ENCODE measurements at places on chromosomes 7 and 10.

DNA sequence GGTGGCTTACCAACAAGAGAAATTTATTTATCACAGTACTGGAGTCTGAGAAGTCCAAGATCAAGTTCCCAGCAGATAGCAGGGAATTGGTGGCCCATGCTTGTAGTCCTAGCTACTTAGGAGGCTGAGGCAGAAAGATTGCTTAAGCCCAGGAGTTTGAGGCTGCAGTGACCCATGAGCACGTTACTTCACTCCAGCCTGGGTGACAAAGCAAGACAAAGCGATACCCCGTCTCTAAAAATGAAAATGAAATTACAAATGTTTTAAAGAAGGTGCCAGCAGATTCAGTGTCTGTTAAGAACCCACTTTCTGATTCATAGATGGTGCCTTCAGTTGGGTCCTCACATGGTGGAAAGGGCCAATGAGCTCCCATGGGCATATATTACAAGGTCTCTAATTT is 20.6 kb upstream of the ARHGAP12 start:
- DNase-seq = no peak

- DNase-seq = no peak
Observed at GRCh38 chr7:104306793-104307192, 21.6 kb upstream of the LHFPL3 start.

DNA sequence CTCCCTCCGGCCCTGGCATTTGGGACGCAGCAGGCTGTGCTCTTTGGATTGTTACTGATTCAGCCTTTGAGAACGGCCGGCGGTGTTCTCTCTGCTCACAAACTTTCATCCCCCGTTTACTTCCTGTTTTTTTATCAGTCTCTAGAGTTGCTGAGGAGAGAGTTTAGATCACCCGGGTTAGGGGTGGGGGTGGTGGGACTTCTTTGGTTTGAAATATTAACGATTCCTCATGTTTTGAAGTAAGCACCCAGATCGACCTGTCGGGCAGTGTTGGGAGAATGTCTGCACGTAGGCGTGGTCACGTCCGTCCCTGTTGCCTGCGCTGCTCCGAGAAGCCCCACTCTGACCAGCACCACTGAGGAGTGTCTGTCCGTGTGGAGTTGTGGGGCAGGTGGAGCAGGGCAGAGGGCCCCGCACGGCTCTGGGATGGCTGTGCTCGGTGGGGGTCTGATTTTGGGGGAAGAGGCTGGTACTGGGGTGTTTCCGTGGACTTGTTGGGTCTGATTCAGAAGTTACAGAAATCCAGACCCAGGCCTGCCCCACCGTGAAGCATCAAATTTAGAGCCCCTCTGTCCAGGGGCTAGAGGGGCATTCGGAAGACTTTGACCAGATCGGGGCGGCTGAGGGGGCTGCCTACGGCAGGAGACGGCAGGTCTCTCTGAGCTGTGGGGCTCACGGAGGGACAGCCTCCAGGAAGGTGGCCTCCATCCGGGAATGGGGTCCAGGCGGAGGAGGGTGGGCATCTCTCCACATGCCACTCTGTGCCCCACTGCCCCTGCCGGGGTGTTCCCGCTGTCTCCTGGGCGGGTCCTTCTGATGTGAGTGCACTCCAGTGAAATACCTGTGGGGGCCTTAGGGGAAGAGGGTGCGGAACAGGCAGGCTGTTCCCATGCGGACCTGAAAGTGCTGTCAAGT is 7.4 kb downstream of the INPP5A start:
- no peak for DNase-seq

DNA sequence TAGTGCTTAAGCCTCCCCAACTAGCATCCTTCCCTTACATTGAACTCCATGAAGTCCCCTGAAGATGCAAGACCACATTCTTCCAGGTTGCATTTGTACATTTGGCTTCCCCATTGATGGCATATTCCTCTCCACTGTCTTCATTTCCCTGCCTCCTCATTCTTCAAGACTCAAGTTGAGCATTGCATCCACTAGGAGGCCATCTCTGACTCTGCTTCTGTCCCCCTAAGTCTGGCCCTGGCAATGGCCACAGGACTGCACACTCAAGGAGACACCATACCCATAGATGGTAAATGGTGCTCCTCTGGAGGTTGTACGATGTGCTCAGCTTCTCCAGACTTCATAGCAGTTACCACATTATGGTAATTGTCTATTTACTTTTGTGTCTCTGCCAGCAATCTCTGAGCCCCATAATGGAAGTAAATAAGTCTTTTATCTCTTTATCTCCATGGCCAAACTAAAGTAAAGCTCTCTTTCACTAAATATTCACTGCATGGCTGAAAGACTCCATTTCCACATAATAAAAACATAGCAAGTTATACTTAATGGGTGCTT is 112.6 kb downstream of the PTPRZ1 start:
- no peak for DNase-seq

GRCh38 chr7:82633592-82633991 is 190.0 kb upstream of the CACNA2D1 start:
- no peak for DNase-seq

- DNase-seq = no peak
Observed at GRCh38 chr7:72058579-72058978, 353.6 kb downstream of the CALN1 start.

DNA sequence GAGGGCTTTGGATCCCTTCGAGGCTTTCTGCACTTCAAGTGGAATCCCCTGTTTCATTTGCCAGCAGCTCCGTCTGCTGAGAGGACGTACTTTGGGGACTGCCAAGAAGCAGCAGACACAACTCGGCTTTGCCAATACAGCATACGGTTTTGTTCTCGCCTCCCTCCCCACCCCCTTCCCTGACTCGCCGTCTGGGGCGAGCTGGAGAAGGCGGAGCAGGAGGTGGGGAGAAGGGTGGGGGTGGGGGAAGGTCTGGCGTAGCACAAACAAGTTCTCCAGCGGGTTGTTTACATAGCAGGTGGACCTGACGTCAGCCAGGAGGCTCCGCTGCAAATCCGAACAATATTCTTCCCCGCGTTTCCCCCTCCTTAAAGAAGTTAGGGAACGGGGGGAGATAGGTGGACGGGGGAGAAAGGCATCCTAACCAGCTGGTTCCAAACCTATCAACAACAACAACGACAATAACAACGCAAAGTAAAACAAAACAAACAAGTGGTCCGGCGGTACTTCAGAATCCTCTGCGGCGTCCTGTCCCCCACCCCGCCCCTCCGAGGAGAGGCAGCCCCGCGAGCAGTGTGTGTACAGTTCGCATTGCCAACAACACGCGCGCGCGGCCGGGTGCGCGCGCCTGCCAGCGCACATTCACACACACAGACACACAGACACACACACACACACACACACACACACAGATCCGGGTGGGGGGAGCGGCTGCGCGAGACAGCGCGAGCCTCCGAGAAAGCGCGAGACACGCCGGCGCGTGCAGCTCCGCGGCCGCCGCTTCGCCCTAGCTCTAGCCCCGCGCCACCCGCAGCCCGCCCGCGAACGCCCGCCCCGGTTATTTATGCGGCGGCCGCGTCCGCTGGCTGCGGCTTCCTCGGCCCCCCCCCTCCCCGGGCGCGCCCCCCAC is 167.0 kb upstream of the PPP1R3A start:
- peak; percentile 61 for DNase-seq

GRCh38 chr7:151424799-151425198 is 15.0 kb upstream of the WDR86 start:
- peak; percentile 23 for DNase-seq

DNA sequence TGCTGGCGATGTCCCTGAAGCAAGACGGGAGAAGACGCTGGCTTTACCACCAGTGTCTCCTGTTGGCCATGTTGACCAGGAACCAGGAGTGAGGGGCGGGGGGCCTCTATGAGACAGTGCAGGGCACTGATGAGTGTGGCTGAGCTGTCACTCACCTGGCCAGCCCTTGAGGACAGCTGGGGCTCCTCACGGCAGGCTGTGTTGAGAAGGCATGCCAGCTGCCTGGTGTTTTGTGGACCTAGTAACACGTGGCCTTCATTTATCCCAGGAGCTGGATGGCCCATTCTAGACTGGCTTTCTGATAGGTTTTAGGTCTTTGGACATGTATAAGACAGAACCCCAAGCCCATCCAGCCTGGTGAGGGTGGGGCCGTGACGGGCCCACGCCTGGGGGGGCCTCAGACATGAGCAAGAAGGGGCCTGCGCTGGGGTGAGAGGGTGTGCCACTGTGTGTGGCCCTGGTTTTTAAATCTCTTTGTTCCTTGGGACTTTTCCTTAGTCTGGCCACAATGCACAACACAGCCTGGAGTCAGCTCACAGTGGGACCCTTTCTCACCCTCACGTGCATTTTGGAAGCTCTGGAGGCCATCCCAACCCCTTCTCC is 10.5 kb downstream of the RHBDD2 start:
- DNase-seq = no peak

GRCh38 chr7:119436882-119437281 is 836.1 kb upstream of the KCND2 start:
- DNase-seq = no peak

DNA sequence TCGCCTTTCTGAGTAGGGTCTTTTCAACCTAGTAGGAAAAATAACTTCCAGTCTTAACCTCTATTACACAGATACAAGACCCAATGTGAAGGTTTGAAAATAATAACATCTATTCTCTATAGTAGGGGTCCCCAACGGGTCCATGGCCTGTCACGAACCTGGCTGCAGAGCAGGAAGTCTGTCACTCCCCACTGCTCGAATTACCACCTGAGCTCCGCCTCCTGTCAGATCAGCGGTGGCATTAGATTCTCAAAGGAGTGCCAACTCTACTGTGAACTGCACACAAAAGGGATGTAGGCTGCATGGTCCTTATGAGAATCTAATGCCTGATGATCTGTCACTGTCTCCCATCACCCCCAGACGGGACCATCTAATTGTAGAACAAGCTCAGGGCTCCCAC is 7.4 kb downstream of the YWHAG start:
- no peak for DNase-seq

- DNase-seq = no peak
Observed at GRCh38 chr7:128271471-128271941, 30.4 kb downstream of the LEP start.

DNA sequence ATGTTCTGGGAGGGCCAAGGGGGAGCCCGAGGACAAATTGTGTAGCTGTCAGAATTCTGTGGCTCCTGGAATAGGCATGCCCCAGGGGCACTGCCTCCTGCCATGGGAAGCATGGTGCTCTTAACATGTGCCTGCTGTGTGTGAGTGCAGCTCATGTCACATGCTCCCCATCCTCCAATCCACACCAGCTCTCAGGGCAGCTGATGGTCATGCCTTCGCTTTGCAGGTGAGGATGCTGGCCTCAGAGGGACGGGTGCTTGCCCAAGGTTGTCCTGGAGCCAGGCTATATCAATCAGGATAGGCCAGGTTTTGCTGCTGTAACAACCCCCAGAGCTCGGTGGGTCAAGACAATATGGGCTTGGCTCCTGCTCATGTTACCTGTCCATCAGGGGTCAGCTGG is 303.4 kb downstream of the RPS24 start:
- DNase-seq = no peak

DNA sequence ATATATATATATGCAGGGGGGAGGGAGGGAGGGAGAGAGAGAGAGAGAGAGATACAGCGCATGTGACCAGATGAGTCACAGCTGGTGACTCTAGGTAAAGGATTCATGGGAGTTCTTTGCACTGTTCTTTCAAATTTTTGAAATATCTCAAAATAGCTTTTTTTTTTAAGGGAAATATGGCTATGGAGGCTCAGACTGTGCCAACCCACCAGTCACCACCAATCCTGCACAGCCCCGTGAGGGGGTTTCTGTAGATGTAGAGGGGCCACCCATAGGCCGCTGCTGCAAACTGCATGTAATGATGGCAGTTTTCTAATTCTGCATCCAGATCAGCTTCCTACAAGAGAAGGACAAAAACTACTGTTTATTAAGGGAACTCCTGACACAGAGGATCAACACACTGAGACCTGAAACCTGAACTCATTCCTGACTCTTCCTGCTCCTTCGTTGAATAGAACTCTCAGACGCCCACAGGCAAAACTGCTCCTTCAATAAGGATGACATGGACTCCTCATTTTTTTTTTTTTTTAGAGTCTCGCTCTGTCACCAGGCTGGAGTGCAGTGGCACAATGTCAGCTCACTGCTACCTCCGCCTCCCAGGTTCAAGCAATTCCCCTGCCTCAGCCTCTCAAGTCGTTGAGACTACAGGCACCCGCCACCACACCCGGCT is 17.3 kb downstream of the DAGLB start:
- no peak for DNase-seq

GRCh38 chr7:80733333-80733915 is 95.0 kb downstream of the CD36 start:
- no peak for DNase-seq

DNA sequence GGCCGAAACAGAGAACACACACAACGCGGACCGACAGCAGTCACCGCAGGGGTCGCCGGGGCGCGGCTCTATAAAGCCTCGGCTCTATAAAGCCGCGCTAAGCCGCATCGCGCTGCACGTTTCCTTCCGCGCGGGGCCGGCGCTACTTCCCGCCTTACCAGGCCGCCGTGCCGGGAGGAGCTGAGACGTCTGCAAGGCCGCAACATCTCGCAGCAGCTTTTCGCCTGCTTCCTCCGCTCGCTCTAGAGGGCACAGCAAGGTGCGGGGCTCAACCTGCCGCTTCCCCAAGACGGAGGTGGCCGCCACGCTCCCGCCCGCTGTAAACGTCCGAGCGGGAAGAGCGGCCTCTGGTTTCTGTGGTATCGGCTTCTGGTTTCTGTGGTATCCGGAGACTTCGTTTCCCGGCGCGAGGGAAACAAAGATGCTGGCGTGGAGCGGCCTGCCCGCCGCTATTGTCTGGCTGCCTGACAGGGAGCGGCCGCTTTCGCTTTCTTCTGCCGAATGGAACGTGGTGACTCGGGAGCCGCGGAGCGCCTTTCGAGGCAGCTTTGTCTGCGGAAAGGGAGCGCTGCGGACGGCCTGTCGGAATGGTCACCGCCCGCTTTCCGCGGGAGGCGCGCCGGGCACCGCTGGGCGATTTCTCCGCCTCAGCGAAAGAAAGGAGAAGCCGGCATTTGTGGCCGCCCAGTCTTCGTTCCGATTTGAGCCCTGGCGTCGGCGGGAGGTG is 91.8 kb downstream of the SPAG6 start:
- peak; percentile 73 for DNase-seq

GRCh38 chr10:109886781-109887140 is 36.5 kb downstream of the XPNPEP1 start:
- no peak for DNase-seq

- DNase-seq = no peak
Observed at GRCh38 chr10:86953747-86954680, 3.4 kb downstream of the MMRN2 start.

DNA sequence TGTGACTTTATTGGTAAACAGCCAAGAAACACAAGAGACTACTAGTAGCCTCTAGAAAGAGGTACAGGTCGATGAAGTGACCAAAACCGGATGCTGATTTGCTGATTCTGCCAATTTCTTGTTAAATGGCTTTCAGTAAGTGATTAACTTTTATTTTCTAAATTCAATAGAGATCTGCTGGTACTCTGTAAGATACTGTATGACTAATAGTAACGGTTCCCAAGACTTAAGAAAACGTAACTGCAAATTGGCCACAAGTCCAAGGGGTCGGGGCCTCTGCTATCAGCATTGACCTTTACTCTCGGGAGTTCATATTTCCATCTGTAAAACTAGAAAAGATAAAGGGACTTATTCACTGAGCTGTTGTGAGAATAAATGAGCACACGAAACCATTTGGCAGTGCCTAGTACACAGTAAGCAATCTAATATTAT is 1.4 kb downstream of the FAM3C start:
- no peak for DNase-seq

GRCh38 chr7:148238761-148239325 is 351.7 kb upstream of the C7orf33 start:
- no peak for DNase-seq

GRCh38 chr10:4183761-4184261 is 398.8 kb upstream of the KLF6 start:
- DNase-seq = no peak
